ENCODE measurements at places on chromosomes 5 and 9.

- no peak for DNase-seq
These were observed 45.6 kb upstream of the JADE2 start for GRCh38 chr5:134479839-134480238.

- no peak for DNase-seq
These were observed 459.9 kb upstream of the ZNF462 start for GRCh38 chr9:106403081-106403480.

GRCh38 chr5:135465391-135466122 is 13.4 kb upstream of the TIFAB start:
- DNase-seq = no peak

DNA sequence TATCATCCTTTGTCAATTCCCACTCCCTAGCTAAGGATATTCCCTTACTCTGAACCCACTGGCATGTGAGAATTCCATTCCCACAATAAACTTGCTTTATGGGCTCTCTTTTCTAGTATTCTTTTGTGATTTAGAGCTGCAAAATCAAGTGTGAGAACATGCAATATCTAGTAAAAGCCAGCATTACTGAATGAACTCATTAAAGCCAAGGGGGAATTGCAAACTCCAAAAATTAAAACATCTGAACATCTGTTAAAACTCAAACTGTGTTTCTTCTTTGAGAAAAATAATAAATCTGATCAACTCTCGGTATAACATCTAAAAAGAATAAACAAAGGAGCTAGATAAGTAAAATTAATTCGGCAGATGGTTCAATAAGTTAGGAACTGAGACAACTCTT is 53.1 kb upstream of the MPDZ start:
- no peak for DNase-seq

- DNase-seq = no peak
These were observed 135.4 kb downstream of the UGCG start for GRCh38 chr9:112032009-112032408.

GRCh38 chr9:93674580-93675335 is 98.4 kb downstream of the PHF2 start:
- DNase-seq = no peak

- no peak for DNase-seq
These were observed 156.2 kb downstream of the PPP2R2B start for GRCh38 chr5:146722361-146722779.

- DNase-seq = no peak
These were observed 11.8 kb downstream of the NR5A1 start for GRCh38 chr9:124495126-124496074.

GRCh38 chr5:149380466-149381121 is 1.5 kb upstream of the IL17B start:
- no peak for DNase-seq

DNA sequence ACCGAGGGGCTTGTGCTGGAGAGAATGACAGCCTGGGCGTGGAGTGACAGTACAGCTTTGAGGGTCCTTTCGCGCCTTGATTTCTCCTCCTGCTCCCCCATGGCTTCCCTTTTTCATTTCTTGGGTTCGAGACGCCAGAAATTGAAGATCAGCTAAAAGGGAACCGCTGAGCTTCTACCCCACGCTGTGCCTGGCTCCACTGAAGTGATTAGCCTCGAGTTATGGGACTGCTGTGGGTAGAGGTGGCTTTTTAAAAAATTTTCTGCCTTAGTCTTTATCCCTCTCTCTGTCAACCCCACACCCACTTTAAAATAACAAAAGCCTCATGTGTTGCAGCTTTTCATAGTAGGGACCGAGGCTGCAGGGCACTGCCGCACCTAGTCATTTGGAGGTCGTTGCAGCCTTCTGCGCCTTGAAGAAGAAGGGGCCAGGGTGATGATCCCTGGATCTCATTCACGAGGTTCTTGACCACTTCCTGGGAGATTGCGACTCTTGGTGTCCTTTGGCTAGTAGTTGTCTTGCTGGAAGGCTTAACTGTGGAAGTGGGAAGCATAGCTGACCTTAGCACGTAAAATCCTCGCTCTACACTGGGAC is 603 bp downstream of the PPIP5K2 start:
- DNase-seq = no peak

DNA sequence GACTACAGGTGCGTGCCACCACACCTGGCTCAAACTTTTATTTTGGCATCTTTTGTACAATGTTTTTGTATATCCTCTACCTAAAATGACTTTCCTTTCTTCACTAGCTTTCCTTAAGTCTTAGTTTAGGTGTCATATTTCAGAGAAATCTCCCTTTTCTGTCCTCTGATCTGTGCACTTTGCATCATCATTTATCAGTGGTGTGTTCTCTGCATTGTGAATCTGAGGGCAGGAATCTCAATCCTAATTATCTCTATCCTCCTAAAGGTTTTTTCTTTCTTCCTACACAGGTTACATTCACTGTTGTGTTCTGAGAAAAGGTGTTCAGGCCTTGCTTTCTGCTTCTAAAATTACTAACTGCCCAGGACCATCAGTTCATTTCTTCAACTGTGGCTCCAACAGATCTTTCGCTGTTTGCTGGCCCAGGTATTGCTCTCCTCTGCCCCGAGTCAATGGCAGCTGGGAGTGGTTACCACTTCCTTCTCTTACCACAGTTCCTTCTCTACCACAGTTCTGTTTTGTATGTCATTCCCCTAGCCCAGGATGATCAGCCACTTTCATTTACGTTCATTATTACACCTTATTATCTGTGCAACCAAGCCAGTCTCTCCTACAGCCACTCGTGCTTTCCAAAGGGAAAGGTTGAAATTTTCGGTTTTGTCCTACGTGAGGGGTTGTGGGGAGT is 14.0 kb downstream of the TGFBR1 start:
- no peak for DNase-seq

DNA sequence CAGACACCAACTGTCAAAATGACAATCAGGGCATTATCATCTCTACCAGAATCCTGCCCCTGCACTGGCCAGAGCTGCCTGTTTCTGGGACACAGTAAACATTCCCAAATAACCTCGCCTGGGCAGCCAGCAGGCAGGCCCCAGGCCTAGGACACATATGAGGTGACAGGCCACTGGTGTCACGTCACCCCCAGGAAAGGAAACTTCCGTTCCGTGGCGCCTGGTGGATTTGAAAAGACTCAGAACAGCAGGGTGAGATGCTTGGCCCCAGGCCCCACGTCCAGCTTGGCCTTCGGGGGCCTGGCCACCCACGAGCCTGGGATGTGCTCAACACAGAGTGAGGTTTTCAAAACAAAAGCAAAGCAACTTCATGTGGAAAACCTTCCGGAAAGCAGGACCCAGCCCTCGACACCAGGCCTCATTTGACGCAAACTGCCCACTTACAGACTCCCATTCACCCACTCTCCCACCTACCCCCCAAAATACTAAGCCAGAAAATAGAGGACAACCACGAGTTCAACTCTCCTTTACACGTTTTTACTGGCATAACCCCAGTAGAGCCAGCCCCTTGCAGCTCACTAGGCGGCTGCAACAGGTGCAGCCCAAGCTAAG is 1.2 kb downstream of the SEMA4D start:
- no peak for DNase-seq

DNA sequence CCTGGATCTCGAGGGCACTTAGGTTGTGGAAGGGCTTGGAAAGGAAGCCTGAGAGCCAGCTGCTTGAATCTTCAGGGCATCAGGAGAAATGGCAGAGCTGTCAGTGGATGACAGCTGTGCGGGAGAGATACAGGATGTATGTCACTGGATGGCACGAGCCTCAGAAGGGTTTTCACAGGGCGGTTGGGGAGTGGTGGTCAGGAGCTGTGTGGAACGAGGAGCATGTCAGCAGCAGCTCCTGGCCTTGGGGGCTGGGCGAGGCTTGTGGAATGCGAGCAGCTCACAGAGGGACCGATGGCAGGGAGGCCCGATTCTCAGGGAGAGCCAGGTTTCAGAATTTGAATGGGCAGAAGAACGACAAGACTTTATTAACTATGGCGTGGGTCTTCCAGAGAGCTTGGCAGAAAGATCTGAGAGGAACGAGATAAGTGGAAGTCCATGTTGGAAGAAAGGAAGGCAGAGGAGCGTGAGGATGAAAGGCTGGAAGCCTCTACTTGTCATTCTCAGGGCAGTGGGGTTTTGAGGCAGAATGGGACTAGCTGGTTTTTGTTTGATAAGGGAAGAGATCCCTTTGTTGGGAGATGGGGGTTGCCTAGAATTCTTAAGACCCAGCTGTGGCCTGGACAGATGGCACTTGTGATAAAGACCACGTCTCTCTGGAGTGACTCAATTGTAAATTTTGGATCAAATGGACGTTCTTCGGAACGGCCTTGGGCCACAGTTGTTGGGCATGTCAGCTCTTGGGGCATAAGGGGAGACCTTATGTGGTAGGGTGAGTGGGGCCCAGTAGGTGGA is 60.3 kb downstream of the SNX30 start:
- no peak for DNase-seq

DNA sequence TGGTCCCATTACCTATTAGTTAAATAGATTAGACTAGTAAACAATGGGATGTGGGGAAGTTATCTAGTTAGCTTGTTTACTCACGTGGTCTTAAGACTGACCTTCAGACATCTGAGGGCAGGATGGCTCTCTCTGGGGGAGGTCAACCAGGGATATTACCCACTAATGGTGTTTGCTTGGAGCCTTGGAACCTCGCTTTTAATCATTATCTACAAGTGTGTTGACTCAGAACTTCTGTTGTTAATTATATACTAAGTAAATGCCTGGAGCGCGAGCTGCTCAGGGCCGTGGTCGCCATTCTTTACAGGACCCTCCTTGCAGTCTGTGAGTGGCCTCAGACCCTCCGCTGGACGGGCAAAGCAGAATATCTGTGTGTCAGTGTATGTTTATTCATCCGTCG is 48.5 kb upstream of the ZNF354A start:
- no peak for DNase-seq

DNA sequence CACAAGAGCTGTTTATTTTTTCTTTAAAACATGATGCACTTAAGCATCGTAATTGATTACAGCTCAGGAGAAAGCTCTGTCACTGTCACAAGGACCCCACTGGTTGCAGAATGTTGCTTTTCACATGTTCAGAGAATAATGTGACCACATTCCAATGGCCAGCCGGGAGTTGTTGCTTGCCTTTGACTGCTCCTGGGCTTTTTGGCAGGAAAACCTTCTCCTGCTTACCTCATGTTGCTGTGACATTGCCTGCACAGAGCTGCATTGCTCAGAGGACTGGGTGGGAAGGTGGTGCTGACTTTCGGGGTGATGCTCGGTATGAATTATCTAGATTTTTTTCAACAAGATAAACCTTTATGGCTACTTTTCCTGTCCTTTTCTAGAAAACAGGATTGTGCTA is 88.2 kb downstream of the PALM2AKAP2 start:
- no peak for DNase-seq

GRCh38 chr5:40022057-40022456 is 597.3 kb upstream of the DAB2 start:
- DNase-seq = no peak

GRCh38 chr5:131635684-131636572 is 899 bp upstream of the RAPGEF6 start:
- DNase-seq = no peak

DNA sequence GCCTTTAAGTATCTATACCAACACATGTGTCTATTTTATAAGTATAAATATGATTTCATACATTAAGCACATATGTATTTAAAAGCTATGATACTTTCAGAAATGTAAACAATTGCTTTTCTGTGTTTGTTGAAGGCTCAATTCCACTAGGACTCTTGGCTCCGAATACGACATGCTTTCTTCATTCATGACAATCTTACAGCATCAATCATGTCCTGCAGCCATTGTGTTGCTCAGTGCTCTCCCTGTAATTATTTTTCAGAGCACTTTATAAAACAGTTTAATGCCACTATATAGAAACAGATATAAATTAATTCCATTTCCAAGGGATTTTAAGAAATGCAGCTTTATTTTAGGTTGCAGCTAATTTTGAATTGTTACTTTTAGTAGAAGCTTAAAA is 167.3 kb downstream of the TAF11L14 start:
- DNase-seq = no peak

- no peak for DNase-seq
These were observed 665.1 kb upstream of the COX7C start for GRCh38 chr5:85952680-85953079.

DNA sequence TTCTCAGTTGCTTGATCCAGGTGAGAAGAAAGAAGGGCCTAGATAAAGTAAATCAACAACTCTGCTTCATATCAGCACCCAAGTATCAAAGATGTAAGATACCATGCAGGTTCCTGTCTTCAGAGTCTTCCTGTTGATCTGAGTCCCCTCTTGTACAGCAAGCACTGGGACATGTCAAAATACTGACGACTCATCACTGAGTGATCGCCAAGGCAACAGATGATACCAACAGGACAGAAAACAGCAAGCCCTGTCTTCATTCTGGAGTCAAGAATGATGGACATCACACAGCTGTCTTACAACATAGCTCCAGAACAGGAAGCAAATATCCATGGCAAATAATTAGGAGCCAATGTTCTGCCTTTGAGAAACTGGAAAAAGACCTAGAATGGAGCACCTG is 83.7 kb downstream of the TARS1 start:
- no peak for DNase-seq

DNA sequence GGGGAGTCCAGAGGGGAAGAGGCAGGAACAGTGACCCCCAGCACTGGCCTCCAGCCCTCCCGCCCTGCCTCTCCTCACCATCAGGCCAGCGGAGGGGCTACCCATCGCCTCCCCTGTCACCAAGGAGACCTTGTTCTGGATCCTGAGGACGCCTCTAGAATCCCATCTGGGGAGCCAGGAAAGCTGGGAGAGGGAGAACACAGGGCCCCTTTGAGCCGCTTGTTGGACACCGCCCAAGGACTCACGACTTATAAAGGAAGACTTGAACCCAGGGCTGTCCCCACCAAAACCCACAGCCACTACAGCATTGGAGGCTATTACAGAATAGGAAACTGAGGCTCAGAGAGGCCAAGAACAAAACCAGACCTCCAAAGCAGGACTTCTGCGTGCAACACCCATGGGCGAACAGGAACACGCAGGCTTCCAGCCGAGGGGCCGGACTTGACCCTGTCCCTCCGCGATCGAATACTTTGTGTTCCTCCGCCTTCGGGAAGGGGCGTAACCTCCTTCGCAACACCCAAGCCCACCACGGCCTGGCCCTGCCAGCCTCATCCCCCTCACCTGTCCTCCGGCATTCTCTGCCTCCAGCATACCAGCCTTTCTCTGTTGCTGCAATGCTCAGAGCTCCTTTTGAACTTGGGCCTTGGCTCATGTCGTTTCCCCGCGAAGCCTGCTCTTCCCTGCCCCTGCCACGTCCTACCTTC is 54.2 kb downstream of the C9orf50 start:
- no peak for DNase-seq

- no peak for DNase-seq
These were observed 71.1 kb upstream of the BASP1 start for GRCh38 chr5:17146280-17146841.

DNA sequence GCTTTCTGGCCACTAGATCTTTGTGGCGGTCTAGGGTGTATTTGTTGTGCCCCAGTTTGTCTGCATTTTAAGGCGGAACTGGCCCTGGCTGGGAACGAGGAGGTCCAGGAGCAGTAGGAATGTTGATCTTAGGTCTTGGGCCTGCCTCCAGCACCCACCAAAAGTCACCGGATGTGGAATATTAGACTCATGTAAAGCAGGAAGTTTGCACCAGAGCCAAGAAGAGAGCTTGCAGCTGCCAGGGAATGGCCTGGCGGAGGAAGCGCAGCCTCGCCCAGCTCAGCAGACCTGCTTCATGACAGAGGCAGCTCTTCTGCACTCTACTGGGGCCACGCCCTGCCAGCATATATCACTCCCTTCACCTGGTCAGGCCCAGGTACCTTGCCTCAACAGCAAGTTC is 3.3 kb downstream of the GPX3 start:
- DNase-seq = no peak

All from DMS 273 treated with DMSO at 0.1 percent for 48 hours (cell line).